Fibroblast of the conjunctiva (primary cell): ENCODE measurements at places on chromosomes 13 and 19.

GRCh38 chr13:97332742-97333141 is 101.2 kb upstream of the RAP2A start:
- DNase-seq = no peak

DNA sequence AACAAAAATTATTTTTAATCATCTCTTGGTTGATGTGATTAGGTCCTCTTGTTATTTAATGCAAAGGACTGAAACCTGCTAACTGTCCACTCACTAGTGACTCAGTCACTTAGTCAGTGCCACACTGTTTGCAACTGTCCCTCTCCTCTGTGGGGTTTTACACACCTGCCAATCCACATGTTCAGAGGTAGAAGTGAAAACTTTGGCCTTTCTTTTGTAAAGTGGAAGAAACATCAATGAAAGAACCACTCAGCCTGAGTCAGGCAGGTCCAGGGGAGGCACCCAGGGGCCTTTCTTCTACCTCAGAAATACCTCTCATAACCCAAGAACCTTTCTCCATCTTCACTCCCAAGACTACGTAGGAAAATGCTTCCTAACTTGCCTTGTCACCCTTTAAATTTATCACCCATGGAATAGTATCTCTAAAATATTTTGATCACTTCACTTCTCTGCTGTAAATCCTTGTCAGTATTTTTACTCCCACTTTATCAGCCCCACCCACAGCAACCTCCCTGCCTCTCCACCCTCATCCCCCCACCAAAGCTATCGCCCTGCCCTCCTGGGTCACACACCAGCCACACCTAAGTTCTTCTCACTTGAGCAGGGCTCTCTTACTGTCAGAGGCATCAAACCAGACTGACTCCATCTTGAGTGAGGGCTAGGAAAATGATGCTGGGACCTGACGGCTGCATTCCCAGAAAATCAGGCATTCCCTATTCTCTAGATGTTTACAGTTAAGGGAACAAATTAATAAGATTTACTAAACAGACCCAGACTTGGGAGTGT is 29.6 kb upstream of the EEF1AKMT1 start:
- no peak for DNase-seq

- DNase-seq = no peak
Observed at GRCh38 chr13:90362707-90363106, 984.8 kb upstream of the MIR17HG start.

DNA sequence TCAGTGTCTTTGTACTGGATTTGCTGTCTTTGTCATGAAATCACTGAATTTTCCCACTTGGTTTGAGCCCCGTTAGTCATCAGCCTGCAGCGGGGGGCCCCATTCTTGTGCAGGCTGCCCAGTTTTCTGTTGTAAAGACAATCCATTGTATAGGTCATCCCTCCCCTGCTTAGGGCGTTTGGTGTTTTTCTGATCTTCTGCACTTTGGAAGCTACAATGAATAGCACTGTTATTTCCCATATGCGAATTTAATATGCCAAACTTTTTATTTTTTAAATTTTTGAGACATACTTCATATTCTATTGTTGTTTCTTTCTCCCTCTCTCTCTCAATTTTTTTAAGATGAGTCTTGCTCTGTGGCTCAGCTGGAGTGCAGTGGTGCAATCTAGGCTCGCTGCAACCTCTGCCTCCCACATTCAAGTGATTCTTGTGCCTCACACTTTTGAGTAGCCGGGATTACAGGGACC is 9.0 kb downstream of the SLC27A1 start:
- DNase-seq = no peak

GRCh38 chr19:29393915-29394460 is 131.8 kb upstream of the VSTM2B start:
- DNase-seq = no peak

GRCh38 chr19:41569481-41570150 is 6.3 kb upstream of the CEACAM21 start:
- DNase-seq = no peak
